ENCODE measurements at places on chromosomes 11 and 22.

GRCh38 chr11:78782725-78783124, 208.1 kb upstream of the NARS2 start:
- DNase-seq: no peak

DNA sequence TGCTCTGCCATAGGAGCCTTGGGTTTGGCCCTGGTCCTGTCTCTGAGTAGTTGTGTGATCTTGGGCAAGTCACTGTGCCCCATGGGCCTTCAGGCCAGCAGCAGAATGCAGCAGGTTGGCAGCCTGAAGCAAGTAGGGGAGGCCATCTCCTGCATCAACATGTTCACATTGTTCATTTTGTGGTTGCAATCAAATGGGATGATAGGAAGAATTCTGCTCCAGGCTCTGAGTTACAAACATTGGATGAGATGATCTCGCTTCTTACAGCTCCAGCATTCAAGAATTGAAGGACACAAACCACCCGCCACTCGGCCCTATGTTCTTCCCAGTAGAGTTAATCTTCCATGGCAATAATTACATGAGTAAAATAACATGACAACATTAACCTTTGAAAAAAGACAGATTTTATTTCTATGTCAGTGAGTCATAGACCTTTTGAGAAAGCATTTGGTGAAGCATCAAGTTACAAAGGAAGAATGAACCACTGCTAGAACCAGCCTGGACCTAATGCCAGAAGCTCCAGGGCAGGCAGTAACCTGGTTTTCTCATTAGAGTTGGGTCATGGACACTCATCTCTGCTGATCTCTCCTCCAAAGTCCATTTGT, 308.3 kb upstream of the NCAM1 start:
- DNase-seq: no peak

GRCh38 chr11:76339221-76339620, 41.7 kb downstream of the THAP12 start:
- DNase-seq: no peak

DNA sequence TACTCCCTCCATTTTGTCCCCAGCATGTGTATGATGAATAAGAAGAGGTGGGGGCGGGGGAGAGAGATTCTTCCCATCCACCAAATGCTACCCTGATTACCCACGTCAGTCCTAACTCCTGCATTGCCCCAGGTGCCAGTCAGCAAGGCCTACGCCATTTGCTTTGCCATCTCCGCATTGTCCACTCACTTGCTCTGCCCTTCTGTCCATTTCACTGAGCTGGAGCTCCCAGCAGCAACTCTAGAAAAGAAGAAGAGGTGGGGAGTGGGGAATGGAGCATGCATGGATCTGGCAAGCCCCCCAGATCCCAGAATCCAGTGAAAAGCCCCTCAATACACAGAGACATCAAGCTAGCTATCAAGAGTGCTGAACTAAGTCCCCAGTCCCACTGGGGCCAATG, 19.0 kb downstream of the WT1 start:
- DNase-seq: no peak

DNA sequence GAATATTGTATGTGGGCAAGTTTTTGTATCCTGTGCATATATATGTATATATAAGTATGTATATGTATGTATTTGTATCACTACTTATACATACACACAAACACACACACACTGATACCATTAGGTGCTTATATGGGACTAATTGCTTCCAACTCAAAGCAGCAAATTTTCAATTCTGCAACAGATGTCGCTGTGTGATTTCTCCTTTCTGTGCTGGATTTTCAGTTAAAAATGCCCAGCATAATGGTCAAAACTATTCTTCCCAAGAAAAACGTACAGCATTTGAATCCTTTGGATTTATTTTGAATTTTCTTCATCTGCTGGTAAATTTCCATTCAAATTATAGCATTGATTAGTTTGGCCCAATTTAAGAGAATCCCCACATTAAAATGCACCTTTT, 4.3 kb downstream of the CADM1 start:
- no peak for DNase-seq

- DNase-seq: no peak
Measured at GRCh38 chr11:66072518-66072917, 2.4 kb downstream of the PACS1 start.
